Glomerular endothelial cell (primary cell): ENCODE measurements at places on chromosomes 5 and 9.

DNA sequence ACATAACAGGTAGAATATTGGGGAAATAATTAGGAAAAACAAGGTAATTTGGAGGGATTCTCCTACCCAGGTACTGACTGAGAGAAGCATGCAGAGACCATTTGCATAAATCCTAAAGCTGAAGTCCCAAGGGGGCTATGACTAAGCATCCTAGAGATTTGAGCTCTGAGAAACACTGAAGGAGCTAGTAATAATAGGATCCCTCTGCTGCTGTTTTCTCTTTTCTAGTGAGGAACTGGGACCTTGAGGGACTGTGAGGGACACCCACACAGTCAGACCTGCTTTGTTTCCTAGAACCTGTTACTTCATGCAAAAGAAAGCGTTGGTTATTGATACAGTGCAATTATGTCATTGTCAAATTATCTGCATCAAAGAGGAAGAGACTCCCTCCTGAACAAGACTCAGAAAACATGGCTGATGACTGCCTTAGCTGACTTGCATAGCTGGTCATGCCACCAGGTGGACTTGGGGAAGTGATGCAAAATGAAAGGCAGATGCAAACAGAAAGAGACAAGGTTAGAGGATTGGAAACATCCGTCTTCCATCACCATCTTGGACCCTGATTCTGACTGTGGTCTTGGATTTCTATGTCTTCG is 335.4 kb downstream of the NTRK2 start:
- DNase-seq, result no peak

GRCh38 chr5:181005791-181006190 is 17.1 kb downstream of the BTNL3 start:
- DNase-seq, result no peak

GRCh38 chr9:23375511-23375910 is 450.5 kb downstream of the ELAVL2 start:
- DNase-seq, result no peak

GRCh38 chr5:28473531-28474107 is 1435.2 kb upstream of the CDH9 start:
- no peak for DNase-seq

DNA sequence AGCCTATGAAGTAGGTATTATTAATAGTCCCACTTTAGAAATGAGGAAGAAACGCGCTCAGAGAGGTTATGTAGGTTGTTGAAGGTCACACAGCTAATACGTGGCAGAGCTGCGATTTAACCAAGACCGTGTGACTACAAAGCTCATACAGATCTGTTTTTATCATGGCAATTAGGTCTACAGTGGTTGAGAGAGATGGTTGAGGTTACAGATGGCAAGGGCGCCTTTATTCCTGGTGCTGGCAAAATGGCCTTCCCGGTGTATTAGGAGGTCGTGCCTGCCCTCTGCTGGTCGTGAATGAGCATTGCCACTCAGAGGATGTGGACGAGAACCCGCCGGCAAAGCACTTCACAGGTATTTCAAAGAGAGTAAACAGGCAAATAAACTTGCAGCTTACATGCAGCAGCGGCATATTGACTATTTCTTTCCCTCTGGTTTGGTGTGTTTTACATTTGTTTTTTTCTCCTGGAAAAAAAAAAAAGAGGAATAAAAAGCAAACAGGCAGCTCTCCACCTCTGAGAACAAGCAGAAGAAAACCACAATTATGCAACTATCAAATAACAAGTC is 65.3 kb upstream of the EGFLAM start:
- DNase-seq, result peak; percentile 3

GRCh38 chr5:69212022-69212421 is 22.6 kb downstream of the CENPH start:
- no peak for DNase-seq

GRCh38 chr5:82376307-82376706 is 98.2 kb upstream of the RPS23 start:
- no peak for DNase-seq

DNA sequence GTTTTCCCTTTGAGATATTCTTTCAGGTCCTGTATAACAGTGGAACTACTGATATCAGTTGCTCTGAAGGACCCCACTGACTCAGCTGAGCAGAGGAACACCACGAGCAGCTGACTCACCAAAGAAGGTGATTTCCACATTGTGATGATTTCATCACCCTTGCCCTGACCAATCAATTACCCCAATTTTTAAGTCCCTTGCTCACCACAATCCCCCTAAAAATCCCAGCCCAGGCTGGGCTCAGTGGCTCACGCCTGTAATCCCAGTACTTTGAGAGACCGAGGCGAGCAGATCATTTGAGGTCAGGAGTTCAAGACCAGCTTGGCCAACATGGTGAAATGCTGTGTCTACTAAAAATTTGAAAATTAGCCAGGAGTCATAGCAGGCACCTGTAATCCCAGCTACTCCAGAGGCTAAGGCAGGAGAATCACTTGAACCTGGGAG is 125.3 kb upstream of the ABCA1 start:
- no peak for DNase-seq

DNA sequence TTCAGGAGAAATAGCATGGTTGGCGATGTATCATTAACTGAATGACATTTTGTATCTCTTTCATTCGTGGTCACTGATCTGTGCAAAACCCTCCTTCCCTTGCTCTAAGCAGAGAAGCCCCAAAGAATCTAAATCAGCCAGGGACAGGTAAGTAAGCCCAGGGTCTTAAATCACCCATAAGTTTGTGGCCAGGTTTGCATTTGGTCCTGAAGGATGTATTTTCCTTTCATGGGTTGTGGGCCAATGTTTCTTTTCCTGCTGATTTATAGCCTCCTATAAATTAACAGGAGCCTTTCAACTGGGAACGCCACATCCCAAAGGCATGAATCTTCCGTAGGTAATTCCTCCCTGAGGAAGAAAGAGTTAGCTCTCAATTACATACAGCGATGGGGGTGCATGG is 217.5 kb upstream of the TNC start:
- DNase-seq, result no peak

DNA sequence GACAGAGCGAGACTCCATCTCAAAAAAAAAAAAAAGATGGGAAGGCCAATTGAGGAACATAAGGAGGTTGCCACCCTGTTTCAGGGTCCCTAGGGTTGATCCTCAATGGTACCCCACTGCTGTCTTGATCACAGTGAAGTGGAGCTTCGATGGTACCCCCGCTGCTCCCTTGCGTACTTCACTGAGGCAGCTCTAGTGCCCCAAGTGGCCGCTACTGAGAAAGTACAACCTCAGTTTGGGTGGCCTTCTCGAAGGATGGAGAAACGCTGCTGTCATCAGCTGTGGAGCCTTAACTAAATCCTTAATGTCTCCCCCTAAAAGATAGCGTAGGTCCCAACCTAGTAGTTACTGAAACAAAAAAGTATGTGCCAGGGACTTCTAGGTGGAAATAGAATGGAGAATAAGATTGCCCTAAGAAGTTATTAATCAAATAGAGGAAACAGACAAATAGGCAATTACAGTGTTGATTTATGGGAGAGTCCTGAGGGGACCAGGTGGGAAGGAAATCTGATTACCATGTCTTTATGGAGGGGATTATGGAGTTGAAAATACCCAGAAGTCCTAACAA is 6.3 kb downstream of the TESK1 start:
- no peak for DNase-seq
